ENCODE measurements at places on chromosomes 5 and 9.

DNA sequence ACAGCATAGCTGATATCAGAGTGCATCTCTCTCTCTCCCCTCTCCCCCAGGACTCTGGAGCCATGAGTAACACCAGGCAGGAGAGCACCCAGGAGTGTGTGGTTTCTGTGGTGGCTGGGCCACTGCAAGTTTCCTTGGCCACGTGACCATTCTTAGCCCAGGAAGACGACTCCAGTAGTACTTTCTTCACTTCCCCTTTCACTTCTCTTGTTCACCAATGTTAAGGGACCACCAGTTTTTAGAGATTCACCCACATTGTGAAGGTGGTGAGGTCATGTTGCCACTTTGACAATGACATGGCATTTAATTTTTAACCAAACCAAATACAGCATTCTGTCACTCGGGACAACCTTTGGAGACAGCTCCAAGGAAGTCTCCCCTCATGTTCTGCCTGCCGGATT lies 17.9 kb upstream of the DAPK1 start:
- DNase-seq = peak; percentile 69

GRCh38 chr5:81633891-81634290 lies 117.0 kb downstream of the SSBP2 start:
- no peak for DNase-seq

- no peak for DNase-seq
Observed at GRCh38 chr5:28927559-28928326, 1889.4 kb upstream of the CDH9 start.

DNA sequence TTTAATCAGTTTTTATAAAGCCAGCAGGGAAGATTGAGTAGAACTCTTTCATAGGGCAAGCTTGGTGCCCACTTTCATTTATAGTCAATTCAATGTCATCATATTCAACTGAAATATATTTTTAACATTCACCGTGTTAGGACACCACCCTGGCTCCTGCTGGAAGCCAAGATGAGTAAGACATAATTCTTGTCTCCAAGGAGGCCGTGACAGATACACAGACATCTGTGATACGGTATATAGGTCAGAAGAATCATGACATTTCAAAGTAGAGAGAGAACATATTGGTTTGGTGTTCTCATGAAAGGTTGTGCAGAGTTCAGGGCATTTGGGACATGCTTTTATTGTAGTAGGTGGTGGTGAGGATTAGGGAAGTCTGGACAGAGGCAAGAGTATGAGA lies 120.1 kb downstream of the CMYA5 start:
- no peak for DNase-seq

- no peak for DNase-seq
Observed at GRCh38 chr5:53476531-53477480, 3.6 kb upstream of the FST start.

DNA sequence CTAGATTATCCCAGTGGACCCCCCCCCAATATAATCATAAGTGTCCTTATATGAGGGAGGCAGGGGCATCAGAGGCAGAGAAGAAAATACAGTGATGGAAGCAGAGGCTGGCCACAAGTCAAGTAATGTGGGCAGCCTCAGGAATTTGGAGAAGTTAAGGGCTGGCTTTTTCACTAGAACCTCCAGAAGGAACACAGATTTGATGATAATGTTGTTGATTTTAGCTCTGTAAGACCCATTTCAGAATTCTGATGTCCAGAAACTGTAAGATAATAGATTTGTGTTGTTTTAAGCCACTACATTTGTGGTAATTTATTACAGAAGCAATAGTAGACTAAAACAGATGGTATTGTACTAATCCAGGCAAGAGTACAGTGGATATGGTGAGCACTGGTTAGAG lies 36.3 kb upstream of the LRRTM2 start:
- DNase-seq = no peak

All from CD4-positive, alpha-beta T cell treated with Interleukin-1 beta for 1 hour (primary cell).